SK-N-DZ (cell line): ENCODE measurements at places on chromosomes 7 and 10.

DNA sequence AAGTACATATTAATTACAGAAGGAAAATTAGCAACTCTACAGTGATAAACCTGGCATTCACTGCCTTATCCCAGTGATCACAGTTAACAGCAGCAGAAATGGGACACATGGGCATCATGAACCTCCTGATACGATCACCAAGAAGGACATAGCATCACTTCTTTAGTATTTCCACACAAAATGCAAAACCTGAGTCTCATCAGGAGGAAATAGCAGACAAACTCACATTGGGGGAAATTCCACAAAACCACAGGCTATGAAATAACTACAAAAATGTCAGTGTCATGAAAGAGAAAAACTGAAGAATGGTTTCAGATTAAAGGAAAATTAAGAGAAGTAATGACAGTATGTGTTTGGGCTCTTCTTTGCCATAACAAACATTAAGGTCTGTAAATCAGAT, 12.0 kb upstream of the PURB start:
- DNase-seq = no peak

- DNase-seq = no peak
Measured at GRCh38 chr7:103919272-103919868, 70.1 kb downstream of the RELN start.

GRCh38 chr7:29478226-29478625, 85.4 kb upstream of the PRR15 start:
- no peak for DNase-seq

DNA sequence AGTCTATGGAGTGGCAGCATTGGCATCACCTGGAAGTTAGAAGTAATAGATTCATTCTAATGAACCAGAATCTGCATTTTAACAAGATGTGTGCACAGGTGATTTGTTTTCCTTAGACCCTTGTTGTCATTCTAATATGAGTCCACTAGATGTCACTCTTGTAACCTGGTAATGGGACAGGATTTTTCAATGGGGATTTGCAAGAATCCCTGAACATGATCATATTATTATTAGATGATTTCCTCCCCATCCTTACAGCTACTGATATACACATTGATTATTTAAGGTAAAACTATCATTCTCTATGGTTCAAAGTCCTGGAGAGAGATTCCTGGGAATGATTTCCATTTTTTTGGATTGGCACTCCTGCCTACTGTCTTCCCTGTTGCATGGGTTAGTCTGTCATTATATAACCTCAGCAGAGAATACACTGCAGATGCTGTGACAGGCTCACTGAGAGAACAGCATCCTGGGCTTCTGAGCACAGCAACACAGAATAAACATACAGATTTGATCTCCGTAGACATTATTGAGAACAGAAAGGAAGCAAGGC, 194.9 kb downstream of the SUGCT start:
- DNase-seq = peak; percentile 63

GRCh38 chr10:80561950-80562349, 24.2 kb downstream of the SH2D4B start:
- no peak for DNase-seq

DNA sequence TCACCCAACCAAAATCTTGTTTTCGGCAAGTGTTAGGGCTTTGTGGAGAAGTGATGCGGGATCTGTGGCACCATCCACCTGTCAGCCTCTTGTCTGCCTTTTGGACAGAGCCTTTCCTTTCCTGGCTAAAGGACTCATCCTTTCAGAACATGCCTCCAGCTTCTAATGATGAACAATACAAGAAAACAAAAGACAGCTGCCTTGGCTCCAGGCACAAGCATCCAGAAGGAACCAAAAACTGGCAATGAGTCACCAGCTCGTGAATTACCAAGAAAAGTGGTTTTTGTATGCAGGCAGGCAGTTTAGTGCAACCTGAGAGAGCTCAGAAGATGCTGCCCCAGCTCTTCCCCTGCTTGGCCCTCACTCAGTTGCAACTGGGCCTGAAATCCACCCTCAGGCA, 84.6 kb upstream of the NAMPT start:
- DNase-seq = no peak

DNA sequence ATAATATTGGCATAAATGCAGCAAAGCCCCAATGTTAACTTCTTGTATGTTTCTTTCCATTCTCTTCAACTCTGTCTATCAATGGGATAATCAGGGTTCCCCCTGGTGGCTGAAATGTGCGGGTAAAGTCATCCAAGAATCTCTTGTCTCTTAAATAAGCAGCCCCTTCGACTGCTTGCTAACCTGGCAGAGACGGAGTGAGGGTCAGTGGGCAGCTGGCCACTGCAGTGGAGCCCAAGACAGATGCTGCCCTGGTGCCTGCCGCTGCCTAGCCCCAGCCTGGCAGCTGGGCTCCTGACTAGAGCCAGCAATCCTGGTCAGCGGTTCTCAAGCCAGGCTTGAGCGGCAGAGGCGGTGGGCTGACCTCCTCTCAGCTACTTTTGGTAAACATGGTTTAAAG, 248.9 kb downstream of the COBL start:
- peak; percentile 38 for DNase-seq

DNA sequence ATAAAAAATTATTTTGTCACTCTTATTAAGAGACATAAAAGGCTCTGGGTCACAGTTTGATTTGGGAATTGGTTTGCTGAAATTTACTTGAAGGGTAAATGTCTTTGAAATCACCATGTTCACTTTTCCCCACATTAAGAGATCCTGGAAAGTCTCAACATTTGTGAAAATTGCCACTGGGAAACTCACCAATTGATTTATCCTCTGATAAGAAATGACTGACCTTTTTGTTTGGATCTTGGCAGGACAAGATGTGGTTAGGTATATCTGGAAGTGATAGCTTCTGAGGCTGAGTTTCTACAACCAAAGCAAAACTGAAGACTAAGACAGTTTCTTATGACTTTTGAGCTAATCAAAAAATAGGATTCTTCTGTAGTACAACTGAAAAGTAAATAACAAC, 107.1 kb upstream of the TMEM106B start:
- DNase-seq = peak; percentile 4

GRCh38 chr10:74733612-74734011, 92.8 kb upstream of the KAT6B start:
- DNase-seq = no peak

GRCh38 chr10:44065788-44066526, 318.9 kb downstream of the CXCL12 start:
- DNase-seq = no peak

GRCh38 chr7:98420966-98421612, 20.2 kb upstream of the BAIAP2L1 start:
- peak; percentile 45 for DNase-seq

GRCh38 chr7:136348142-136348541, 371.0 kb upstream of the MTPN start:
- DNase-seq = no peak

GRCh38 chr7:13742811-13743210, 246.7 kb downstream of the ETV1 start:
- peak; percentile 47 for DNase-seq

GRCh38 chr7:148348466-148348865, 242.1 kb upstream of the C7orf33 start:
- peak; percentile 83 for DNase-seq

- no peak for DNase-seq
Measured at GRCh38 chr7:129389829-129390228, 44.4 kb upstream of the STRIP2 start.

- no peak for DNase-seq
Measured at GRCh38 chr7:7369134-7369533, 166.5 kb downstream of the COL28A1 start.

DNA sequence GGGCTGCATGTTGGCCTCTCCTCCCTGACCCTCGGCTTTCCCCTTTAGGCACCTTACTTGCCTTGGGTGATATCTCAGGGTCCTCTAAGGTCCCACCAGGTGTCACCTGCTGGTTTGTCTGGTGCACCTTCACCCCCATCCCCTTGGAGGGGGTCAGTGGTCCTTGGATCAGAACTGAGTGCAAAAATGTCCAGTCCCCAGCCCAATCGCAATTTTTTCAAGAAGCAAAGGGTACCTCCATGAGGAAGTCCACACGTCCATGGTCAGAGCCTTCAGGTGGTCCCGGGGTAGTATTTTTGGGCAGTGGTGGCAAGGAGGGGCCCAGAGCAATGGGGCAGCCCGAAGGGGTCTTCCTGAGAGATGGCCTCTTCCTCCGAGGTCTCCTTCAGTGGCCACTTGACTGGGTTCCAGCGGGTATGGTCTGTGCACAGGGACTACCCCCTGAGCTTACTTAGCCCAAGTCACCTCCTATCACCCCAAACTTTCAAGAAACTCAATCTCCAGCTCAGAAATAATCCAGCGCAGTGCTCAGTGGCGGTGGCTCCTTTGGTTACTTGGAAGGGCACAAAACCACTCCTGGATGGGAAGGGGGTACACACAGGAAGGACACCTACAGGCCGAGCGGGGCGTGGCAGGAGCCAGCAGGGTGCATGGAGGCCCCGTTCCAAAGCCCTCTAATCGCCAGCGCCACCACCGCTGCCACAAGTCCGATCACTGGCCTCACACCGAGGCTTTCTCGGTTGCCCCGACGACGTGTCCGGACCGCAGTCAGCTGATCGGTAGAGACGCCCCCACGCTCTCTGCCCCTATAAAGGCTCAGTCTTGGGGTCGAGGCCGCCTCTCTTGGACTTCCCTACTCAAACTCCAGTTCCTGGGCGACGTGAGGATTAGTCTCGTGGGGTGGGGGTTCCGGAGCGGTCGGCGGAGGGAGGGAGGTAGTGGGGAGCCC, 4.5 kb downstream of the SAP25 start:
- no peak for DNase-seq

DNA sequence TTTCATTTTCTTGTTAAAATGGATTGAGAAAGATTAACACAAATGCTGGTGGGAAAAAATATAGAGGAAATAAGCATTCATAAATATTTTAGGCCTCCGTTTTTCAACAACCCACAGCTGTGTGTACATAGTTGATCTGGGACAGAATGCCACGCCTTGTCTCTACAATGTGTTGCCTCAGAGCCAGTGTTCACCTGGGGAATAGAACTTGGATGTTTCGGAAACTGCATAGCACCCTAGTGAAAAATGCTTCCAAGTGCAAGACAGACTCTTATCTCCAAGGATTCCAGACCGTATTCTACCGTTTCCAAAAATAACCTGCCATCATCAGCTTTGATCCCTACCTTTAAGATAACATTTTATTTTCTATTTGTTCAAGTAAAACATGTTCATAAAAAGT, 260.9 kb downstream of the SDK1 start:
- no peak for DNase-seq

- DNase-seq = no peak
Measured at GRCh38 chr10:131173484-131174210, 137.9 kb downstream of the TCERG1L start.

- DNase-seq = no peak
Measured at GRCh38 chr7:17042211-17042610, 160.4 kb upstream of the AGR3 start.

GRCh38 chr10:114246679-114247305, 7.7 kb downstream of the VWA2 start:
- no peak for DNase-seq

GRCh38 chr10:30467651-30468338, 33.8 kb downstream of the MAP3K8 start:
- no peak for DNase-seq

GRCh38 chr10:14953424-14954000, 384 bp downstream of the DCLRE1C start:
- DNase-seq = no peak

GRCh38 chr10:26987851-26988250, 112.4 kb downstream of the ANKRD26 start:
- no peak for DNase-seq

DNA sequence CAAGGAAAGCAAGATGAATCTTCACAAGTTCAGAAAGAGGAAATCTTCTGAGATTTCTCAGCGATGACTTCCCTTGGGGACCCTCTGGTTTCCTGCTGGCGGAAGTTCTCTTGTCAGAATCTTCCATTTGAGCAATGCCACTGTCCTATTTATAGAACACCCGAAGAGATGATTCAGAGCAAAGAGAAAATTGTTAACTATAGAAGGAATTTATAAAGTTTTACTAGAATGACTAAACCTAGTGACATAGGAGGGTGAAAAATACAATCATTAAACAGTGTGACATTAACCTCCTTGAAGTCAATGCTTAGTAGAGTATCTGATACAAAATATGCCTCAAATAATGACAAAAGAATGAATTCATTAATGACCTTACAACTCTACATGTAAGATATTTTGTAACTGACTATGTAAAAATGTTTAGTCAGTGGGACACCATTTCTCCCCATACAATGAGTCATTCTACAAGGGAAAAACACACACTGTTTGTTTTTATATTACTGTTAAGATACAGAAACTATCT, 206.5 kb upstream of the CNTNAP2 start:
- DNase-seq = no peak

GRCh38 chr7:42395607-42396006, 158.6 kb upstream of the GLI3 start:
- no peak for DNase-seq

DNA sequence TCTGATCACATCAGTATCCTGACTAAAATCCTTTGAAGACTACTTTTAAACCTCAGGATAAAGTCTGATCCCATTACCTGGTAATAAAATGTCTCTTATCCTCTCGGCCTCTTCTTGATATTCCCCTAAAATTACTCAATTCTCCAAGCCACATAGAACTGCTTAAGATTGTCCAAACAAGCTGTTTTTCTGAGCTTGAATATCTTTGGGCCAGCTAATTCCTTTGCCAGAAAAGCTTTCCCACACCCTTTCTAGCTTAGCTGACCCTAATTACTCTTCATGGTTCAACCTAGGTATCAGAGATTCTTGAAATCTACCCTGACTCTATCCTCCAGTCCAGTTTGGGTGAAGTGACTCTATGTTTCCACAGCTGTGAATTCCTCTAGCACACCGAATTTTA, 328.6 kb downstream of the CRPPA start:
- DNase-seq = no peak

- no peak for DNase-seq
Measured at GRCh38 chr7:70285187-70285586, 686.9 kb downstream of the AUTS2 start.

DNA sequence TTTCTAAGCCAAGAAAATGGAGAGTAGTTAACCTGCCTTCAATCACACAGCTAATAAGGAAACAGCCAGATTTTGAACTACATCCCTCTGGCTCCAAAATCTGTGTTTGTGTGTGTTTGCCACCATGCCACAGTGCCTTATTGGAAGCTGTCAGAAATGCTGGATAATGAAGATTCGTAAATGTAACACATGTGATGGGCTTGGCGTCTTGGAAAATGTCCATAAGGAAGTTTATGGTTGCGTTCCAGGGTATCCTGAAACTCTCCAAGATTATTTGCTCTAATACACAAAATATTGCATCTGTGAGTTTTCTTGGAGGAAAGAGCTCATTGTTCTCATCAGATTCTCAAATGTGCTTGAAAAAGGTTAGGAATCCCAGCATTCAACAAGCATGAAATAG, 22.7 kb downstream of the MYOF start:
- DNase-seq = no peak

GRCh38 chr10:98134117-98134430, 383 bp upstream of the R3HCC1L start:
- no peak for DNase-seq
